Immature natural killer cell (primary cell): ENCODE measurements at places on chromosomes 6 and 20.

- DNase-seq = no peak
Measured at GRCh38 chr20:4905613-4906012, 95.7 kb downstream of the SLC23A2 start.

- no peak for DNase-seq
Measured at GRCh38 chr6:53918854-53919510, 124.2 kb downstream of the LRRC1 start.

- DNase-seq = no peak
Measured at GRCh38 chr20:47878601-47879027, 93.3 kb upstream of the SULF2 start.

- DNase-seq = no peak
Measured at GRCh38 chr20:48702455-48702913, 125.3 kb downstream of the PREX1 start.

DNA sequence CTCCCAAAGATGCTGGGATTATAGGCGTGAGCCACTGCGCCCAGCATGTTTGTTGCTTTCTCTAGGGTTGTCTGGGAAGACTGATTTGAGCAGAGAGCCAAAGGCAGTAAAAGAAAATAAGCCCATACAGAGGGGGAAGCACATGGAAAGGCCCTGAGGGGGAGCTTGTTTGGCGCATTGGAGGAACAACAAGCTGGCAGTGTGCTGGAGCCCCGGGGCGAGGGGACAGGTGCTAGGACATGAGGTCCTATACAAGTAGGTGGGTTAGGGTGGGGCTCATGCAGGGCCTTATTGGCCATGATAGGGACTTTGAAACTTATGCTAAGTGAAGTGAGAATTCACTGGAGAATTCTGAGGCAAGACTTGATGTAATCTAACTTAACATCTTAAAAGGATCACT, 35.3 kb downstream of the CD109 start:
- DNase-seq = no peak

GRCh38 chr6:122712093-122712447, 67.4 kb upstream of the FABP7 start:
- DNase-seq = no peak

DNA sequence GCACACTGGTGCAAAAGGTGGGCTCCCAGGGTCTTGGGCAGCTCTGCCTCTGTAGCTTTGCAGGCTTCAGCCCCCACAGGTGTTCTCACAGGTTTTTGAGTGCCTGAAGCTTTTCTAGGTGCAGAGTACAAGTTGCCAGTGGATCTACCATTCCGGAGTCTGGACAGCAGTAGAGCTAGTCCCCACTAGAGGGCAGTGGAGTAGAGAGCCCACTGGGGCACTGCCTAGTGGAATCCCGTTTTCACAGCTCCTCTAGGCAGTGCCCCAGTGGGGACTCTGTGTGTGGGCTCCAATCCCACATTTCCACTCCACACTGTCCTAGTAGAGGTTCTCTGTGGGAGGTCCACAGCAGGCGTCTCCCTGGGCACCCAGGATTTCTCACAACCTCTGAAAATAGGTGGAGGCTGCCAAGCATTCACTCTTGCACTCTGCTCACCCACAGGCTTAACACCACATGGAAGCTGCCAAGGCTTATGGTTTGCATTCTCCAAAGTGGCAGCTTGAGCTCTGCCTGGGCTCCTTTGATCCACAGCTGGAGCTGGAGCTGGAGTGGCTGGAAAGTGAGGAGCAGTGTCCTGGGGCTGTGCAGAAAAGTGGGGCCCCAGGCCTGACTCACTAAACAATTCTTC, 86.3 kb upstream of the PROKR2 start:
- DNase-seq = no peak

DNA sequence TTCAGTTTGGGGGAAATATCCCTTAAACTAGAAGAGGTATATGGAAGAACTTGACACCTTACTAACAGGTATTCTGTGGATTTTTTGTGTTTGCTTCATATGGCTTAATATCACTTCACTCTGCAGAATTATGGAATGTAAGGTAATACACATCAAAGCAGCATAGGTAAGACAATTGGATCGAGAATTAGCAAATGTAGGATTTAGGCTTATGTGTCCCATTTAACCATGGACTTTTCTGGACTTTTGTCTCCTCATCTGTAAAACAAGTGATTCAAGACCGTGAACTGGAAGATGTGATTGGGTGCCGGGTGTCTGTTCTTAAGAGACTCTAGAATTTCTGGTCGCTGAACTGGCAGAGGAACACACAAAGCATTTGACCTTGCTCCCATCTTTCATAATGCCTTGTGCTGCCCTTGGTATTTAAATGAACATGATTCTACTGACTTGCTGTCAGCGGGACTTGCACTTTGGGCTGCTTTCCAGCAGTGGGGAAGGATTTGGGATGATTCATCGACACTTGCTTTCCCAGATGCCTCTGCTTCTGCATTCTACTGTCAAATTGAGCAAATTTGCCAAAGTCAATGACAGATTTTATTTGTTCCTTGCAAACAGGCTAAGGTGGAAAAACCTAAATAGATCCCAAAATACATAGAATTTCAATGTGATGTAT, 199.8 kb downstream of the PLCB1 start:
- no peak for DNase-seq

DNA sequence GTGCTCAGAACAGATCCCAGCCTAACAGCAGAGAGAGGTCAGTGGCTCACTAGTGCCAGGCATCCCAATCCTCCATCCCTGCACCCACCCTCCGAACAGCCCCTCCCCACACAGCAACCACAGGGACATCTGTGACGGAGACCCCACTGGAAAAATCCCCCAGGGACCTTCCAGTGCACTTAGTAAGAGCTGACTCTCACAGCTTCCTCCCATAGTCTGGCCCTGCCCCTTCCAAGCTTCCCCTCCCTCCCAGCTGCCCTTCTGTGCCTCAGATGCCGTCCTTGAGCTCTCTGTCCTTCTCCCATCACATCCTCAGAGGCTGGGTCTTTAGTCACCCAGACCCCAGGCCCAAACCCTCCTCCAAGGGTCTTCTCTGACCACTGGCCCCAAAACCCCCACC, 9.7 kb upstream of the THBS2 start:
- no peak for DNase-seq

DNA sequence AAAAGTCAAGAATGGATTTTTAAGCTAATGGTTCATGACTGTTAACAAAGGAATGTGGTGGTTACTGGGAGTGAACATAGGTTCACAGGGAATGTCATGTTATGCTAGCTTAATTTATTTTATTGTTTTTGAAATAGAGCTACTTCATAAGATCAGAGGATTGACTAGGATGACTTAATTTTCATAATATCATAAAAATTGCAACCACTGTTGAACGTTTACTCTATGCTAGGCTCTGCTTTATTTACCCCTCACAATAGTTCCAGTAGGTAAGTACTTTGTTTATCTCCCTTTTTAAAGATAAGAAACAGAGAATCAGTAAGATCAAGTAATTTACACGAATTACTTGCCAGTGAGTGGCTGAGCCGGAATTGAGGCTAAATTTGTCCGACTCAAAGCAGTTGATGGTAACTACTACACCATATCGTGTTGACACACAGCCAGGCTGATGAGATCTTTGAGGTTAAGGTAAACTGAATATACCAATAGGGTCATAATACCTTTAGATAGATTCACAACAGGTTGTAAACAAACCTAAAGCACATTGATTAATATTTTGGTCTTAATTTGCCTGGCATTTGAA, 194.6 kb upstream of the CITED2 start:
- DNase-seq = no peak

DNA sequence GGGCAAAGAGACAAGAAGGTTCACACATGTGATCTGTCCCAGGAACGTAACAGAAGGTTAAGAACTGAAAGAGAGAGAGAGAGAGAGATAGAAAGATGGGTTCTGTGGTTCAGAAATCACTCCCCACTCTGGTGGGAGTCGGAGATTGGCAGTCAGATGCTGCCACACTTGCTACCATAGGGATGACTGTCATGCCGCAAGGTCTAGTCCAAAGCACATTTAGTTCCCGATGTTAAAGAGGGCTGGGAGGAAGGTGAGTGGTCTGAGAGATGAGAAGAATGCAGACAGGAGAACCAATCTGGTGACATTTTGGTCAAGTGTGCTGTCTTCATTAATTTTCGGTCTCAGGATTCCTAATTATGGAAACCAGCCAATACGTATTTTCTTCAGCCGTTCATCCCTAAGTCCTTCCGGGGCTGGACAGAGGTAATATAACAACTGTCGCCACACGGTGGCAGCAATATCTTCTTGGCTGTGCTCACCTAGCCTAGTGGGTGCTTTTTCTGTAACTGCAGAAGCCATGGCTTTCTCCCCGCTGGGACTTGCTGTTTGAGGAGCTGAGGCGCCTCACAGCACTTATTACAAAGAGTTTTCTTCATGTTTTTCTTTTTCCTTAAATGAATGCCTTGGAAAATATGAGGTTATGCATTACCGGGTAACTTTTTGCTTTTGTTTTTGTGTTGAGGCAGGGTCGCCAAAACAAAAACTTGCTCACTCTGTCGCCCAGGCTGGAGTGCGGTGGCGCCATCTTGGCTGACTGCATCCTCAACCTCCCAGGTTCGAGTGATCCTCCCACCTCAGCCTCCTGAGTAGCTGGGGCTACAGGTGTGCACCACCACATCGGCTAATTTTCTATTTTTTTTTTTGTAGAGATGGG, 46.0 kb downstream of the SLC35D3 start:
- peak; percentile 60 for DNase-seq

- DNase-seq = no peak
Measured at GRCh38 chr20:18832546-18833200, 19.1 kb downstream of the SCP2D1 start.

DNA sequence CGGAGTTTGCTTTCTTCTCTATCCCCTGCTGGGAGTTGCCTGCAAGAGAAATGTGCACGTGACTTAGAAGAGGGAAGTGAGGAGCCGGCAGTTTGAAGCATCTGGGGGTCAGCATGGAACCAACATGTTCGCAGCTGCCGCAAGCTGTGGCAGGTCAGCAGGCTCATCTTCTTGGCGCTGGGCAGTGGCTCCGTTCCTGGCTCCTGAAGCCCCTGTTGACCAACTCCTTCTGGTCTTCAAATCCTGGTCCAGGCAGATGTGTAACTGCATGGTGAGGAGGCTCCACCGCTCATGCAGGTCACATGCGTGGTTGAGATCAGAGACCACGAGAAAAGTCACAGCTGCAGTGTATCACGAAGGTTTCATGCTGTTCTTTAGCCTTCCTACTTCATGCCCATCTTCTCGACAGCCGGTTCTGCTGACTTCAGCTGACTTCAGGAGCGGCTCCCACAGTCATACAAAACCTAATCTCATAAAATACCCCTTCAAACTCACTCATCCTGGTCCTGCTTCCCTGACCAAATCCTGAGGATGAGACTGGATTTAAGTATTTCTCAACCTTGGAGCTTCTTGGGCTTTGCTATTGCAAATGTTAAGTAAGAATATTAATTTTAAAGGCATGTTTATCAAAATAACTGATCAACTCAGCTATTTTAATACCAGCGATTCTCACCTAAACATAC, 44.9 kb upstream of the BCAS1 start:
- no peak for DNase-seq

GRCh38 chr20:11753155-11753554, 164.5 kb upstream of the BTBD3 start:
- DNase-seq = no peak

DNA sequence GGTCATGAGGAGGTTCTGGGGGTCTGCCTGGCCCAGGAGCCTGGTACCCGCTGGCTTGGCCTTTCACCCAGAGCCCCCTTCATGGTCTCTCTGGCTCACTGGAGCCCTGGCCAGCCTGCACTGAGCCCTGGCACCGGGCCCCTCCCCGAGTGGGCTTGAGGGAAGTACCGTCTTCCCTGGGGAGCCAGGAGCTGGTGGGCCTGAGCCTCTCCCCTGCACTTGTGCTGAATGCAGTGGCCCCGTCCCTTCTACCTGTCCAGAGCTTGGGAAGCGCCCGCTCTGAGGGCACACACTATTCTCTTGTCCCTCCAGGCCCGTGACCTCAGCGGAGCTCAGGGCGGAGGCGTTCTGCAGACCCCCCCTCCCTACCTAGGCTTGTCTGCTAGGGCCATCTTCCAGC, 62.2 kb downstream of the TCP11 start:
- DNase-seq = no peak

- DNase-seq = no peak
Measured at GRCh38 chr6:56986611-56987010, 31.7 kb downstream of the BEND6 start.

GRCh38 chr6:466564-466963, 75.0 kb downstream of the IRF4 start:
- no peak for DNase-seq

DNA sequence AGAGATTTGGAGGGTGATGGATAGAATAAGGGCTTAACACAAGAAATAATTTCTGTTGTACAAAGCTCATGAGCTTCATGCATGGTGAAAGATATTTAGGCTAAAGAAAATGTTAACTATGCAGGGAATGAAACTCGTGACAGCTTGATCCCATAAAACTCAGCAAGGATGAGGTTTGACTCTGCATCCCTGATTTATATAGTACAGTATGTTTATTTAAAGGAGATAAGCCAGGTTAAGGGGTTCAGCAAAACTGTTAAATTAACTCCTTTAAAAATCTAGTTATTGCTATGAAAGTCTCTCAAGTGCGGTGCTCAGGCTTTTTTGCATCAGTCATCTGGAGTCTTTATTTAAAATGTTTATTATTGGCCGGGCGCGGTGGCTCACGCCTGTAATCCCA, 326.4 kb downstream of the LAMA2 start:
- no peak for DNase-seq

- DNase-seq = no peak
Measured at GRCh38 chr6:33815854-33816253, 12.1 kb upstream of the MLN start.

DNA sequence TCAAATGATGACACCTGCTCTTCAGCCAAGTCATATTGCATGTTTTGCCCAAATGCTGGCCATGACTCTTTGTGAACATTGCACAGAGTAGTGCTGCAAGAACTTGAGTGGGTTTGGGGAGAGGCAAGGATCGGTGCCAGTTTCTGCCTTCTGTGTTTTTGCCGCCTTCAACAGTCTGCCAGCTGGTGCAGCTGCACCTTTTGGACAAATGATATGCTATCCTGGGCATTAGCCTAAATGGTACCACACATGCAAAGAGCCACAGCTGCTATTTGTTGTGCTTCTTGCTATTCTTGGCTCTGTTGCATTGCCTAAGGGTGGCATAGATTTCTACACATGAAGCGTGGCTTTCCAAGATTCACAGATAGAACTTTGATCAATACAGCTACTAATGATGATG, 189.0 kb upstream of the CCN2 start:
- DNase-seq = no peak

DNA sequence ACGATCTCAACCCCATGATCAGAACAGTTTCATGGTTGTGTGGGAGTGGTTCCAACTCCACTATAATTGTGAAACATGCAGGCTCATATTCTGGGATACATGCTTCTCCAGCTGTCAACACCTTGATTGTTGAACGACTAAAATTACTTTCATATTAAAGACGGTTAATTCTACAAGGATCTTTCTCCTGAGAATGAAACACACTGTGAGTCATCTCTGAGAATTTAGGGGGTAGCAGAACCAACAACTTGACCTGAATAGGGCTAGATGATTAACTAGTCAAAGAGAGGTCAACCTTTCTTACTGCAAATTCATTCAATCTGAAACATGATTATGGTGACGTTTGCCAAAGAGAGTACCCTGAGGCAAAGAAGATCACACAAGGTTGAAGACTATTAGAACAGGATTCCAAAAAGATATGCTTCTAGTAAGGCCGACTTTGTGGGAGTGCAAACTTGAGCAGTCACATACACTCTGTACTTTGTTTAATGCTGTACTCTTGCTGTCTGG, 175.2 kb upstream of the CITED2 start:
- DNase-seq = no peak
